LHCN-M2 (cell line): ENCODE measurements at places on chromosomes 1 and 21. TPM values are rescaled to one million over a fixed set of nuclear protein-coding genes. Genes with fewer than 3 reads are reported as not detected.

GRCh38 chr1:87279966-87280535 lies 48.6 kb upstream of the LMO4 start:
- peak; percentile 20 for DNase-seq

DNA sequence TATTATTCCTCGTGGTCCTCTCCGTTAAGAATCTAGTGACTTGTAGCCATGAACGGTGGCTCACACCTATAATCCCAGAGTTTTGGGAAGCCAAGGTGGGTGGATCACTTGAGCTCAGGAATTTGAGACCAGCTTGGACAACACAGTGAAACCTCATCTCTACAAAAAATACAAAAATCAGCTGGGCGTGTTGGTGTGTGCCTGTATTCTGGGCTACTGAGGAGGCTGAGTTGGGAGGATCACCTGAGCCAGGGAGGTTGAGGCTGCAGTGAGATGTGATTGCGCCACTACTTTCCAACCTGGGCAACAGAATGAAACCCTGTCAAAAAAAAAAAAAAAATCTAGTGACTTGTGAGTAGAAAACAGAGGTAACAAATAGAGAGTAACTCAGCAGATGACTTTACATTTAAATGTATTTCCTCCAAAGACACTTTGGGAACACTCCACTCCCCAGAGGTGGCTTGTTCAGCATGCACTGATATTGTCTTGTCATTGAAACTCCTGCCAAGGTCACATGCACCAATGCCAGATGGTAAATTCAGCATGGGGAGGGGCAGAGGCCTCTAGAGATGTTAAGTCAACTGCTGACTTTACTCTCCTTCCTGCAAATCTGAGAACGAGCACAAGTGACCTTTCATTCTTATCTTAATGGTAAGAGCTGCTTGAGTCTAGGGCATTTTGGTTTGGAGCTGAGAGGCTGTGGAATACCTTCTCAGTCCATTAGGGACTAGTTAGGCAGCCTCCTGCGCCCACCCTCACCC lies 24.9 kb downstream of the CCDC185 start:
- no peak for DNase-seq

SAMSN1 gene
- not detected in 2 replicates for total RNA-seq

DNA sequence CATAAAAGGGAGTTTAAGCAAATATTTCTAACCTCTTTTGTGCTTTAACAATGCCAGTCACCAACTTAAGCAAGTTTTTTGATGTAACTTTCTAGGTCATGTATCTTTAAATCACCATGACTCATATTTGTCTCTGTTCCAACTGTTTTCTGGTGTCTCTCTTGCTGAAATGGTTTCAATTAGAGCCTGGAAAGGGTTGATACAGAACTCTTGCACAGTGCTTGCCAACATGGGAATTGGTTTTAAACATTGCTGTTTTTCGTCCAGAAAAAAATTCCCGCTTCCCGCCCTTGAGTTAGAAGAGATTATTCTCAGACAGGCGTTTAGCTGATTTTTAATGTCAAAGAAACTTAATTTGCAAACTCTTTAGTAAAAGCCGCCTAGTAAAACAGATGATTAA lies 46.4 kb upstream of the SLC22A15 start:
- peak; percentile 72 for DNase-seq

DNA sequence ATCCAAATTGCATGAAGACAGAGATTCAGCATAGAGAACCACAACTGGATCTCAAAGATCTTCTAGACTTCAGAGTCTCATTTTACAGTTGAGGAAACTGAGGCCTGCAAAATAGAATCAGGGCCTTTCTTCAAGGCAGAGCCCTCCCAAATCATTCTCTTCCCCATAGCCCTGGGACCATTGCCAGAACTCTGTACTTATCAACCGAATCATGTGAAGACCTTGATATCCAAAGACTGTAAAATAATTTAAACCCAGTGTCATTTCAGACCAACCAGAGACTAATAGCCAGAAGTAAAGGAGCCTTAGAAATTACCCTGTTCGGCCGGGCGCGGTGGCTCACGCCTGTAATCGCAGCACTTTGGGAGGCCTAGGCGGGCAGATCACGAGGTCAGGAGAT lies 90.1 kb downstream of the DTL start:
- DNase-seq, result no peak

EVA1C gene
- total RNA-seq, result 2.2 and 3.2 TPM in 2 replicates

CD1B gene
- total RNA-seq, result not detected in 2 replicates

FH gene
- total RNA-seq, result 84.4 and 96.6 TPM in 2 replicates

- DNase-seq, result peak; percentile 77
Measured at GRCh38 chr1:115411371-115412063, 73.5 kb upstream of the NGF start.

DNA sequence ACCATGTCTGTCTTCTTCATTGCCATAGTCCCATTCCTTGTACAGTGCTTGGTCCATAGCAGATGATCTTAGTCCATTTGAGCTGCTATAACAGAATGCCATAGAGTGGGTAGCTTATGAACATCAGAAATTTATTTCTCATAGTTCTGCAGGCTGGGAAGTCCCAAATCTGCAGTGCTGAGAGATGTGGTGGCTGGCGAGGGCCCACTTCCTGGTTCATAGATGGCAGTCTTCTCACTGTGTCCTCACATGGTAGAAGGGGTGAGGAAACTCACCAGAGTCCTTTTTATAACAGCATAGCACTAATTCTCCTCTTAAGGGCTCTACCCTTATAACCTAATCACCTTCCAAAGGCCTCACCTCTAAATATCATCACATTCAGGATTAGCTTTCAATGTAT lies 23.1 kb upstream of the RAP1A start:
- no peak for DNase-seq

DNA sequence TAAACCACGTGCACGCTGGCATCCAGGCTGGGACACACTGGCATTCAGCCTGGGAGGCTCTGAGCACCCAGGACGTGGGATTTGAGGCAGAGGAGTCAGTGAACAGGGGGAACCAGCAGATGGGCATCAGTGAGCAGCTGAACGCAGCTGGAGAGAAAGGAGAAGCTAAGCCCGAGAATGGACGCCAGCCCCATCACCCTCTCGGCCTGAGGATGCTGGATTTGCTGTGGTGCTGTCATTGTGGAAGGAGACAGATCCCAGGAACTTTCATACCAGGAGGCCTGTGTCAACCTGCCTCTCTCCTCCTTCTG lies 132.8 kb downstream of the PGBD5 start:
- no peak for DNase-seq

DNA sequence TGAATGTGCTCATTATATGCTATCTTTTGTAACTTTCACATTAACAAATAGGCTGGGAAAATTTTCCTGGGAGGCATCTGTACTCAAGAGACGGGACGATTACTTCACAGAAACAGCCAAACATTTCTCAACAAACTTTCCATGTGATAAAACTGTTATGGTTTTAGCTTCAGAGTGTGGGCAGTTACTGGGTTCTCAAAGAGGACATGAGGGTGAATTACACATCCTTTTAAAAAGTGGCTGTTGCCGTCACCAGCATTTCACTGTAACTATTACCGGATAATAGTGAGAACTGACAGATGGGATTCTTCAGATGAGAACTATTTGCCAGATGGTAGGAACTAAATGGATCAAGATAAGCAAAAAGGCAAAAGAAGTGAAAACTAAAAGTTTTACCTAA lies 109.1 kb downstream of the APP start:
- no peak for DNase-seq

DNA sequence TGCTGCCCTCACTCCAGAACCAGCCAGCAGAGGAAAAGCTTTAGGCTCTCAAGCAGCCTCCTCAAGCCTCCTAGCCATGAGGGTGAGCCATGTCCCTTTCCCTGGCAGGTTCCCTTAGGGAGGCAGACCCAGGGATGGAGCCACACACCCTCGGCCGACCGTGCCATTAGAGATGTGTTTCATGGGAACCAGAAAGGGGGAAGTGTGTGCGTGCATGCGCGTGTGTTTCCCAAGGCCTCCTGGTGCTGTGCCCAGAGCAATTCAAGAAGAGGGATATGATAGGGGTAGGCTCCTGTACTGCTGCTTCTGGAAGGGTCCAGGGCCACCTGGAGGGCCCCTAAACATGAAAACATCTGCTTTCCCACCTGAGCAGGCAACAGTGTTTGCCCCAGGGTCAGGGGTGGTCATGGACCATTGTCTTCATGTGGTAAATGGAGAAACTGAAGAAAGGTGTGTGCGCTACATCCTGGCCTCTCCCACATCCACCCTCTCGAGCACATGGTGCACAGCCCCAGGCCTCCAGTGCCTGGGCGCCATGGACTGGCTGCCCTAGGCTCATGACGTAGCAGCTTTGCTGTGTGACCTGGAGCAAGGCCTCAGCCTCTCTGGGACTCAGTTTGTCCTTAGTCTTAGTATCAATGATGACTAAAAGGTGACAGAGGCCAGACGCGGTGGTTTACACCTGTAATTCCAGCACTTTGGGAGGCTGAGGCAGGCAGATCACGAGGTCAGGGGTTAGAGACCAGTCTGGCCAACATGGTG lies 48.1 kb downstream of the SYF2 start:
- no peak for DNase-seq

GRCh38 chr1:214445199-214445598 lies 106.2 kb downstream of the PTPN14 start:
- DNase-seq, result peak; percentile 66

- peak; percentile 70 for DNase-seq
Measured at GRCh38 chr1:92749024-92749634, 35.8 kb downstream of the EVI5 start.

DNA sequence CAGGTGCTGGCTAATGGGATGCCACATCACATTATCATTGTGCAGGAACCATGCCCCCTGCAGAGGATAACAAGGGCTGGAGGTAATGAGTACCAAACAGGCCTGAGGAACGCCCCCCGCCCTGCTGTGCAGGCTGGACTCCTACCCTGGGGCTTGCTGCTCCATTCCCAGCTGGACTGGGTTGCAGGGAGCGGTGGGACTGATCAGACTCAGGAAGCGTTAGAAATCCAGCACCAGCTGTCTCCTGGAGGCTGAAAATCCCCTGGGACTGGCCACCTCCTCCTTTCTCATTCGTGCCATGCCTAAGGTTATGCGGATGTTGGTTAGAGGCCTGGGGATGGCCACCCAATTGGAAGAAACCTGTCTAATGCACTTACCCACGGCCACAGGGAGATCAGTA lies 36.9 kb upstream of the POU3F1 start:
- peak; percentile 18 for DNase-seq

- DNase-seq, result no peak
Measured at GRCh38 chr1:110242731-110243130, 32.6 kb downstream of the KCNC4 start.

DNA sequence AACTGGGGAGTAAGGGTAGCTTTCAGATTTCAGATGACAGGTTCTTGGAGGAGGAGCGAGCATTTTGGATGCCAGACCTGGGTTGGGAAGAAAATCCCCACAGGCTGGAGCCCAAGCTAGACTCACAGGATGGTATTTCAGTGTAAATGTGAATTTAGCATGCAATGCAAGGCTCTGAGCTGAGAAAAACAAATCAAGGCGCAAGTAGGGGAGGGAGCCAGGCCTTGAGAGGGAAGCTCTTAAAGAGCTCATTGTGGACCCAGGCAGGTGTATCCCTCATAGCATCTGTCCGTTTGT lies 386.1 kb downstream of the MATN1 start:
- DNase-seq, result no peak

DNA sequence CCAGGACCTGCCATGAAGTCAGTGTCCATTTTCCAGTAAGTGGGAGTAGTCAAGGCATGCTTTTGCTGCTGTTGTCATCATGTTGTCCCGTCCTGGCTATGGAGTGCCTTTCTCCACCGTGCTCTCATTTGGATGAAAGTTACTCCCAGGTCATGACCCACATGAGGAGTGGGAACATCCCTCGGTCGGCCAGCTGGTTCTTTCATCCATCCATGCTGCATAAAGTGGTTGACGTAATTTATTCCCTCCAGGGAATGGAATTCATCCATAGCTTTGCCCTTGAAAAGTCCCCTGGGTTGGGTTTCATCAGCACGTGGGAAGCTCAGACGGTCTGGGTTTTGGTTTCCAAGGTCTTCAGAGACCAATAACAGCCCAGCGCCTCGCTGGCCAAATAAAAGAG lies 11.6 kb downstream of the PLA2G2A start:
- no peak for DNase-seq

WDR3 gene
- total RNA-seq, result 35.1 and 56.0 TPM in 2 replicates

ALX3 gene
- total RNA-seq, result not detected in 2 replicates

- no peak for DNase-seq
Measured at GRCh38 chr1:200247518-200247917, 162.3 kb downstream of the ZNF281 start.
